Thymus (tissue), 14 donors: ENCODE measurements at places on chromosomes 2 and 18.

DNA sequence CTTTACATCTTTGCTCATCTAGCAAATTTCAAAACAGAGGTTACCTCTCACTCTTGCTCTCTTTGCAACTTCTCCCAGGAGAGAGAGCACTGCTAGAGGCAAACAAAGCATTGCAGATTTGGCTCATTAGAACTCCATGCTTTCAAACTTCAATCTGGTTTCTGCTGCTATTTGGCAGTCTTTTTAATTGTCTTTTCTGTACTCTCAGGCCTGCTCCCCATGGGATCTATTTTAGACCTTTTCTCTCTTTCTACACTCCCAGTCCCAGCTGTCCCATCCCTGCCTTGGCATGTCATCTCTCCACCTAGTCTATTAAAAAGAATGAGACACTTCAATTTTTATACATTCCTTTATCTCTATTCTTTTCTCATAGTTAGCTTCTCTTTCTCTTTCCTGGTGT is 15.2 kb downstream of the KCNJ3 start:
- no peak for DNase-seq

DNA sequence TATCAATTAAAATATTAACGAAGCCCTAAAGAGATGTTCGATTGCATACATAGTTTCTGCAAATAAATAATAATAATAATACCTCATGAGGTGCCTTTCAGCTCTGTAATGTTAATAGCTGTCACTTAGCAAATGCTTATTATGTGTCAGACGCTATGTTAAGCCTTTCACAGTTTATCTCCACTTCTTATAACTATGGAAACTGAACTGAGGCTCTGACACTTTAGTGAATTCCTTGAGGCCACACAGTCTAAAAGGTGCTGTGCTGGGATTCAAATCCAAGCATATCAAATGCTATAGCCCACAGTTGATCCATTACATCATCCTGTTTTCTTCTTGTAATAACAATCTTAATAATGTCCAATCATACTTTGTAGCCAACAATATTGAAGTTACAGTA is 1571.5 kb upstream of the NXPH2 start:
- no peak for DNase-seq

- no peak for DNase-seq
These were observed 223.5 kb downstream of the HDAC4 start for GRCh38 chr2:239177325-239177724.

- DNase-seq: no peak
These were observed 79.7 kb upstream of the TAF1B start for GRCh38 chr2:9763356-9764152.

- no peak for DNase-seq
These were observed 13.6 kb downstream of the UPP2 start for GRCh38 chr2:158115202-158115767.

DNA sequence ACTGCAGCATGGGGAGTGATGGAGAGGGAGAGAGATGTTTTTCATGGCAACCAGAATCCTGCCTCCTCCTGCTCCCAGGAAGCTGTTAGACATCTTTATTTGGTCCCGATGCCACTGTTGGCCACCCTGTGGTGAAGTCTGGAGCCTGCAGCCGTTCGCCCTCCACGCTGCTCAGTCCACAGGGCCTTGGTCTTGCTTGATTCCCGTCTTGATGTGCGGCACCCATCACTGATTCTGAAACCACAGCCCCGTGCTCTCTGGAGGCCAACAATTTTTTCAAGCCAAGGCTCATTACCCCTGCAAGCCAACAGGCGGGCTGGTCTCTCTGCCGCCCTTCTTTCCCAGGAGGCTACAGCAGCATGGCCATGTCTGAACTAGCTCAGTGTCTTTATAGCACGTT is 24.5 kb downstream of the SIGLEC15 start:
- DNase-seq: no peak

- no peak for DNase-seq
These were observed 165.0 kb upstream of the NCKAP5 start for GRCh38 chr2:133732982-133733900.

GRCh38 chr2:167733747-167734146 is 513.6 kb downstream of the STK39 start:
- DNase-seq: no peak

DNA sequence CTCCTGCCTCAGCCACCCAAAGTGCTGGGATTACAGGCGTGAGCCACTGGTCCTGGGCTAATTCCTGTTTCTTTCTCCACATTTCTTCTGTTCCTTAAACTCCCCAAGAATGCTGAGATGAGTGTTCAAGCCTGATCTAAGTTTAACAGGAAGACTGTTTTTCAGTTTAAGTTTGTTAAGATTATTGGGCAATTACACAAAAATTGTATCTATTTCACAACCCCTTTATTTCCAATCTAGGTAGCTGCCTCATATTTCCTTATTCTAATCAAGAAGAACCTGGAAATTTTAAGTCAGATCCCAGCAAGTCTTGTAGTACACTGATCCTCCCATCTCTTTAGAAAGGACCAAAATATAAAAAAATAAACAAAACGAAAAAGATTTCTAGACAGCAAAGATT is 11.7 kb downstream of the SFT2D3 start:
- no peak for DNase-seq

- no peak for DNase-seq
These were observed 47.0 kb downstream of the ARMC9 start for GRCh38 chr2:231245249-231246094.
